Stimulated activated CD4-positive, alpha-beta T cell treated with anti-CD3 and anti-CD28 coated beads, Interleukin-4, amount 100 ng/mL, for 48 hours (primary cell): ENCODE measurements at places on chromosomes 13 and 19.

DNA sequence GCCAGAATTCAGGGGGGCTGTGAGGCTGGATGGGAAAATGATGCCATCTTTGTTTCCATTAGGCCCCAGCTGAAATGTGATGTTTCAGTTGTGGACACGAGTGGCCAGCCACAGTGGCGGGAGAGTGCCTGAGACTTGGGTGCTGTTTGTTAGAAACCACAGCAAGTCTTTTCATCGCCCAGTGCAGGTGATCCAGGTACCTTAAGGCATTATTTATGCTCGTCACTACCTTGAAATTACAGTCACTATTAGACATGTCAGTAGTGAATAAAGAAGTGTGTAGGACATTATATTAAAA is 82.5 kb upstream of the TM9SF2 start:
- no peak for DNase-seq

DNA sequence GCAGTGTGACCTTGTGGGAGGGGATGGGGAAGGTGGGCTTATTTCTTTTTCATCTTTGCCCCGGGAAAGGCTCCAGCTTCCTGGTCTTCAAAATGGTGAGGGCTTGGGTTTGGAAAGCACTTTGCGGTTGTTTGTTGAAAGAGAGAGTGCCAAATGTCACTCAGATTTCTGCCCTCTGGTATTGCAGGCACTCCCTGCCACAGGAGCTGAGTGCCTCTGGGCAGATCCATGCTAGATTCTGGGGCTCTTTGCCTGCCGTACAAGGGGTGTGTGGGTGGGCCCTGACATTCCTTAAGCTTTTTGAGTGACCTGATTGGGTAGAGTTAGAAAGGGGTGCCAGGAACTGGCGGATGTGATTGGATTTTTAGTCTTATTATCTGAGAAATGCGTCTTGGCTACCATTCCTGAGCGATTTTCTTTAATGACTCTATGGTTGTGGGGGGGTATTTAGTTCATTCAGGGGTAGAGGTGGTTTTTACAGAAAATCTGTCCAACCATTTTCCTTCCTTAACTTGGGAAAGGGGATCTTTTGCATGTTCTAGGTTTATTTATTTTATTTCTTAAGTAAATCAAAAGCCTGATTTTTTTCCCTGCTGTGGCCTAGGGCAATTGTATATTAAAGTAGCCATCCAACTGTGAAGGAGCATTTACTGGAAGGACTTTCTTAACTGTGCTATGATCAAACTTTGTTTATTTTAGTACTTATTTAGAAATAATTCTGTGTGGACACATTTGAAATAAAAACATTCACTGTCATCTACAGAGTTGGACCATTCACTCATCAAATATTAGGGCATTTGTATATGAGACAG is 3.2 kb downstream of the ARHGAP35 start:
- no peak for DNase-seq

GRCh38 chr19:33402421-33403220 is 29.1 kb downstream of the CEBPG start:
- no peak for DNase-seq

- no peak for DNase-seq
Observed at GRCh38 chr13:111319998-111320911, at the start of gene TEX29. TSS of gene TEX29 (plus strand) at chr13:111320642. CDS start at chr13:111320891, 249 bp downstream.
